ENCODE measurements at places on chromosomes 16 and 17.

GRCh38 chr17:47895856-47896671 is at the start of gene SP2:
TSS of gene SP2 (plus strand) at chr17:47896236. CDS start at chr17:47896287, 51 bp downstream.
- peak; percentile 100 for DNase-seq

- DNase-seq = no peak
Measured at GRCh38 chr17:50097455-50097854, 2.3 kb downstream of the PDK2 start.

- no peak for DNase-seq
Measured at GRCh38 chr17:71477356-71477755, 643.5 kb upstream of the SOX9 start.

- no peak for DNase-seq
Measured at GRCh38 chr17:1469231-1469852, 13.3 kb upstream of the CRK start.
